ENCODE measurements at places on chromosomes 3 and 15.

GRCh38 chr15:50353251-50353974, 1.6 kb downstream of the GABPB1 start:
- DNase-seq: no peak

GRCh38 chr3:185823078-185824044, 1.5 kb downstream of the IGF2BP2 start:
- DNase-seq: no peak

DNA sequence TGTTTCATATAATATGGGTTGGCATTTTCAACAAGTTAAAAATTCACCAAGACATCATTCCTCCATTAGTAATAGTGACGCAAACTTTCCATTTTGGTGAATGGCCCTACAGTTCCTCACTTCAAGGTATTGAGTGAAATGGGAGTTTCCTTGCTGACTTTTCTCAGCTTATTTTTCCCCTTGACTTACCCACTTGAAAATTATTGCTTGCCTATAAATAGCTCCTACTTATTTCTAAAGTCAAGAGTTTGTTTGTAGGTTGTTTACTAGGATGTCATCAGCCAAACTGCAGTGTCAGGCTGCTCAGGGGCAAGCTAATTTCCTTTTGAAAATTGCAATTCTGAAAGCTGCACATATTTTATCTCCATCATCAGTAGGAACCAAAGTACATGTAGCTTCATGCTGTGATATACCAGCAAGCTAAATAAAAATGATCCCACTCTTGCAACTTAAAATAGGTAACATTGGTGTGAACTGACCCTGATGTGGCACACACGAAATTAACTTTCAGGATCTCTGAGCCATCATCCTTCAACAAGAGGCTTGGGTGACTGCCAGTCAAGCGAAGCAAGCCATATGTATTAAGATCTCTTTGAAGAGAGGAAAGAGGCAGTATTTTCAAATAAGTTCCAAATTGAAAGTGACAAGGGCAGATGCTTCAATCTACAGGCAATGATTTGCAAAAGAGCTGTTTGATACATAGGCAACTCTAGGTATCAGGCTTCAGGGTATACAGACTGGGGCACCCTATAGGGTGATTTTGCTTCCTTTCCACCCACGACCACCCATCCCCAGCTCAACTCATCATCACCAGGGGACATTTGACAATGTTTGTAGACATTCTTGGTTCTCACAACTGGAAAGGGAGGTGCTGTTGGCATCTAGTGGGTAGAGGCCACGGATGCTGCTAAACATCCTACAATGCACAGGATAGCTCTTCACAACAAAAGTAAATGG, 66.8 kb upstream of the RASGRP1 start:
- no peak for DNase-seq

GRCh38 chr15:43104426-43104825, 1.4 kb downstream of the UBR1 start:
- no peak for DNase-seq

DNA sequence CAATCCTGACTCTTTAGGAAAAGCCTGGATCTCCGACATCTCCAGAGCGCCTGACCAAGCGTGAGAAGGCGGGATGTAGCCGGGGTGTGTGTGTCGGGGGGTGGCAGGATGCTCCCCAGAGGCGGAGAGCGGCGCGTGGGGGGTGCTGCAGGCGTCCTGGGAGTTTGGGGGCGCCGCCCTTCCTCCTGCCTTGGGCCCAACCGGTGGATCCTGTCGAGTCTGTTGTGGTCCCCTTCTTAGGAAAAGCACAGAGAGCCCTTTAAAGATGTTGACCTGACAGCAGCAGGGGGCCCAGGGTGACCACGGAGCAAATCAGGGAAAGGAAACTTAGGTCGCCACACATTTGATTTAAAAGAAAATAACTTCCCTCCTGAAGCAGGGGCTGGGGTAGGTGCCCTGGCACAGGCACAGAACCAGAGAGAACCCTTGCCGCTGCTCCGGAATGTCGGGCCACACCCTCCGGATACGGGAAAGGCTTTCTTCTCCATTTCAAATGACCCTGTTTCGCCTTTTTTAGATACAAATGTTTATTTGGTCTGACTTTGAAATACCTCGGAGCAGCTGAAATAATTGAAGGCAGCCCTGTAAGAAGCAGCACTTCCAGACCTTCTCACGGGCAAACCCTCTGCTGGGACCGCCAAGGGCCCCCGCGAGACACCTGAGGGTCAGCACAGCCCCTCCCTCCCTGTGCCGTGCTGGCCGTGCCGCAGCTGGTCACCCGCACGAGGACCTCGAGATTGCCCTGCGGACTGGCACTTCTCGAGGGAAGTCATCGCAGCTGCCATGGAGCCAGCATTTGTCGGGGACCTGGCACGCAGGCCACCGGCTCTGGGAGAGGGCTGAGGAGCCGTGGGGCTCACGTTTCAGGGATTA, 102.9 kb upstream of the KLF13 start:
- no peak for DNase-seq

DNA sequence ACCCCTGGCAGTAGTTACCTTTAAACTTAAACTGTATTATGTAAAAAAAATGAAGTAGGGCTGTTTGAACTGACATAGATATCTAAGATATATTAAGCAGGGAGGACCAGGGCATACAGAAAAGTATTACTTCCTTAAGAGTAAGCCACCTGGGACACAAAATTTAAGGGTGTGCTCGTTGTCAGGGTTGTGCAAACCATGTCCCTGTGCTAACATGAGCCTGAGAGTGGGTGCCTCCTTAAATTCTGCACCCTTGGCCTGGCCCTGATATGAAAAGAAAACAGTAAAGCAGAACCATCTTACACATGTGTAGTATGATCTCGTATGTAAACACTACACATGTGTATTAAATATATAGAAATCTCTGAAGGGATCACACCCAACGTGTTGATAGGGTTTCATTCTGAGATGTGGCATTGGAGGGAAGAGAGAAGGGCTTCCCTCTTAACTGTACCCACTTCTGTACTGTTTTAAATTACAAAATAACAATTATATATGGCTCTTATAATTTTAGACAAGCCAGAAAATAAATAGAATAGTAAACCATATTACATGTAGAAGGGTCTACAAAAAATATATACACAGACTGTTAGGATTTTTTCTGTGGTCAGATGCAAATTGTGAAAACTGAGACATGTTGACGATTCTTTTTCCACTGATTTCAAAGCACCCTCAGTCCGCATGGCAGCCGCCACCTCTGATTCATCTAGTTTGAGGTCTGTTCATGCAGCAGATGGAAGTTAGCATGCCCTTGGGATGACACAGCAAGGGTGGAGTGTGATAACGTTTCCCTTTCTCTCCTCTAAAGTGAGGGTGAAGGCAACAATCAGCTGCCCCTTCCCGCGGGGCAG, 400.8 kb upstream of the PROK2 start:
- DNase-seq: no peak

DNA sequence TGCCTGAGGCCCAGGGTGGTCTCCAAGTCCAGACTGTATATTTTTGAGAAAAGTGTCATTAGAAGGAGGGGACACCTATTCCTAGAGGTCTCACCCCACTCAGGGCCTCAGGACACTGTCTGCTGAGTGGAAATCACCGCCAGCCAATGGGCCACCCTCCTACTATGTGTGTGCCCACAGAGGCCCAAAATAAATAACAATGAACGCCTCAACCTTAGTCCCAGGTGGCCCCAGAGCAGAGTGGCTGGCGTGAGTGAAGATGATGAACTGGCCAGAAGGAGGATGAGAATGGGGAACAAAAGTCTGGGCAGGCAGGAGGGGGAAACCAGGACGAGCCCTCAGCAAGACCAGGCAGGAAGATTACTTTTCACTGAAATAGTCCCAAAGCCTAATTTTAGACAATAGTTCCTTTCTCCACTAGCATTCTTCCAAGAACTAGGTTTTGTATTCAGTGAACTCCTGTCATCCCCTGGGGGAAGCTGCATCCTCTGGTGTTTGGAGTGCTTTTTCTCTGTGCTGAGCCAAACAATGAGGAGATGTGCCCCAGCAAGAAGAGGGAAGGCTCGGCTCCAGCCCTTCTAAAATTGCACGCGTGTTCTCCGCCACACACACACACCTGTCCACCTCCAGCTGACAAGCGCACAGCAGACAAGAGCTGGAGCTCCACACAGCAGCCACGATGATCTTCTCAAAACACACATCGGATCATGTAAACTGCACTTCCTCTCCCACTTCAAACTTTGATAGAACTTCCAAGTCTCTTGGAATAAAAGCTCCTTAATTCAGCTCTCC, 72.2 kb downstream of the ADCY5 start:
- no peak for DNase-seq

- DNase-seq: no peak
These were observed 17.7 kb downstream of the GOLGA8S start for GRCh38 chr15:23372284-23372683.

DNA sequence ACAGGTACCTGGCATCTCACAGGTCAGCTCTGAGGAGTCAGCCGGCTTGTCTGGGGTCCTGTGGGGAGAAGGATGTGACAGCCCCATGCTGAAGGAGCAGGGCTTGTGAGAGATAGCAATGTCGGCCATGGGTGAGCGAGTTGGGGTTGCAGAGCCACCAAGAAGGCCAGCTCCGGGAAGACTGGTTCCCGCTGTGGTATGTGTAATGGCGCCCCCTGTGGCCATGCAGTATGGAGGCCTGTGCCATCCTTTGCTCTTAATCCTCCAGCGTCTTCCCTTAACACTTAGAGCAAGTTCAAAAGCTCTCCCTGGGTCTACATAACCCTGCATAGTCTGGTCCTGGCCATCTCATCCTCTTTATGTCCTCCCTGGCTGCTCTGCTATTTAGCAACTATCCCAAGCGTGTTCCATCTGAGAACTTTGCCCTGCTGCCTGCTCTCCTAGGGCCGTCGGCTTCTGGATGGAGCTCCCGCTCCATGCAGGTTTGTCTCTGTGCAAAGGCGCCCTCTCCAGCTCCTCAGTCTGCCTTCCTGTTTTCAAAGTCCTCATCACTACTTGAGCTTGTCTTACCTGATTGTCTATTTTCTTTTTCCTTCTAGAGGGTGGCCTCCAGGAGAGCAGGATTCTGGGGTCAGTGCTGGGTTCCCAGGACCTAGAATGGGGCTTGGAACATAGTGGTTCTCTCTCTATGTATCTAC, 40.8 kb upstream of the IQCF6 start:
- DNase-seq: no peak

- no peak for DNase-seq
These were observed 454.0 kb upstream of the ARHGEF26 start for GRCh38 chr3:153666991-153667740.

GRCh38 chr3:9448643-9449042, 51.2 kb downstream of the SETD5 start:
- DNase-seq: no peak

- no peak for DNase-seq
These were observed 267.1 kb downstream of the RPLP1 start for GRCh38 chr15:69719527-69720240.

DNA sequence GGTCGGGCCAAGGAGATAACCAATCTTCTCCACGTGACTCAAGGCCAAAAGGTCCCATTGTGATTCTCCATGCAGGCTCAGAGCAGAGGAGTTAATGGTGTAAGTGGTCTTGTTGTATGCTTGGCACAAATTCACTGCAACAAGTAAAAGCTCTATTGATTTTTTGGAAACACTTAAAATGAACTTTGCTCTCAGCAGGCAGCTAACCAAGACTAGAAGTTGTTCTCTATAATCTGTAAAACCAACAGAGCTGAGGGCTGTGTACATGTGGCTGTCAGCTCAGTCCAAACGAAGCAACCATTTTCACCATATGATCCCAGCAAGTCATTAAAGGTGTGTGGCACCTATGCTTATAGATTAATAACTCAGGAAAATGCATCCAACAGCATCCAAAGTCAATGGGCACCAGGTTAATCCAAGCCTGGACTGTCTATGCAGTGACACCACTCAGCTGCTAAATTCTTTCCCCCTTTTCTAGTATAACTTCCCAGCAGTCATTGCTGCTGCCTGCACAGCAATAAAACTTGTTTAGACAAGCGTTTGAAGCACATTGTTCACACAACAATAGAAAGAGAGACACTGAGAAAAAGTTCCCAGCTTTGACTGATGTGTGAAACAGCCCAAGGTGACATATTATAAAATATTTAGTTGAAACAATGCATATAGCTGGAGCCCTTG, 603.8 kb upstream of the ADAMTS9 start:
- DNase-seq: no peak

- no peak for DNase-seq
These were observed 27.6 kb upstream of the NRROS start for GRCh38 chr3:196611761-196612483.

- no peak for DNase-seq
These were observed 66.5 kb downstream of the LRRFIP2 start for GRCh38 chr3:37107846-37108245.

GRCh38 chr3:101466465-101467309, 46.3 kb downstream of the SENP7 start:
- DNase-seq: no peak

DNA sequence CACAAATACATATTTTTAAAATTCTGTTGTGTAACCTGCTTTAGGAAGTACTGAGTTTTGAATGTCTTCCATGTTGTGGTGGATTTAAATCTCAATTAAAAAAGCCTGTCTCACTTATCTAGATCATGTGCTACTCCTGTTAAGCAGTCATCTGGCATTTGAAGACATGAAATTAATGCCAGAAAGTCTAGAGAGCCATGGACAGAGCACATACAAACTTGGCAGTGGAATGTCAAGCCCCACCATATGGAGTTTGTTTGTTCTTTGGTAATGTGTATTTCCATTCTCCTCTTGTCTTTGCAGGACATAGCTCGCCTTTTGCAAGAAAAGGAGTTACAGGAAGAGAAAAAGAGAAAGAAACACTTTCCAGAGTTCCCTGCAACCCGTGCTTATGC, 39.3 kb upstream of the UTS2B start:
- no peak for DNase-seq

- DNase-seq: no peak
These were observed 61.7 kb downstream of the BOC start for GRCh38 chr3:113273011-113273410.

GRCh38 chr15:59249816-59250215, 43.2 kb downstream of the LDHAL6B start:
- DNase-seq: no peak

GRCh38 chr3:178808748-178809147, 262.9 kb downstream of the ZMAT3 start:
- no peak for DNase-seq

- DNase-seq: no peak
These were observed 1.1 kb upstream of the CDC25A start for GRCh38 chr3:48189321-48189720.

DNA sequence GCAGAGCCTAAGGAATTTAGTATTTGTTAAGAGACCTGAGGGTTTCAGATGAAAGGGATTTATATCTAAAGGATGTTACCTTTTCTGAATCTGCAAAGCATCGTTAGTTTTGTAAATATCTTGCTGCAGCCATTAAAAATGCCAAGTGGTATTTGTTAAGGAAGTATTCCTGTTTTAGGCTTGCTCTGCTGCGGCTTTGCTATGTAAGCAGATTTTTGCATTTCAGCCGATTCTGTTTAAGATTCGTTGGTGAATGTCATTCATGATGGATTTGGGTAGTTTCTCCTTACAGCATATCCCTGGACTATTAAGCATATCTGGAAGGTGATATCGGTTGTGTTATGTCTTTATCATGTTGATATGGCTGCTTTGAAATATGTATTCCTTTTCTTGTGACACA, 1.0 kb downstream of the USP8 start:
- DNase-seq: no peak
